ENCODE measurements at places on chromosomes 7 and 10.

DNA sequence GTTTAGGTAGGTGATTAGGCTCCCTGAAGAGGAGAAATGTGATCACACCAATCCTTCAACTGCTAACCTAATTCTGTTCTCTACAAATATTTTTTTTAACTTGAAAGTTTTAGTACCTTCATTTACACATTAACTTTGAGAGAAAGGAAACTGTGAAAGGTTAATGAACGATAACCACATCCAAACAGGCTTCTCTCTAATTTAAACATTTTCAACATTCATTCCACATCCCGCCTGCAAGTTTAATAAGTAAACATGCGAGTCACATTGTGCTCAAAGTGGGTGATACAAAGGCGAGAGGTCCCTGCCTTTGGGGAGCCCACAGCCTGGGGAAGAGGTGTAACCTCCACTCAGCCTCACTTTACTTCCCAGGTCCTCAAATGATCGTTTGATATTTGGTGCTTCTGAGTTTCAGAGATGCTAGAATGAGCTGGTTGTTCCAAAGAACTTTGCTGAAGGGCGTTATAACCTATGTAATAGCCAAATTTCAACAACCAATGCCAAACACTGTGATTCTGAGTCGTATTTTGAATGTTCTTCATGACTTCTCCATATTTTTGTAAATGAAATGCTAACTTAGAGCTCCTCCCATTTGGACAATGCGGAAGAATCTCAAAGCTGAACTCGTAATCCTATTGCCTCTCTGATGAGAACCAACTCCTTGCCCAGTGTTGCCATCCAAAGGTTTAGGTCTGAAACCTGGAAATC, 47.5 kb downstream of the DENND2A start:
- DNase-seq: no peak

DNA sequence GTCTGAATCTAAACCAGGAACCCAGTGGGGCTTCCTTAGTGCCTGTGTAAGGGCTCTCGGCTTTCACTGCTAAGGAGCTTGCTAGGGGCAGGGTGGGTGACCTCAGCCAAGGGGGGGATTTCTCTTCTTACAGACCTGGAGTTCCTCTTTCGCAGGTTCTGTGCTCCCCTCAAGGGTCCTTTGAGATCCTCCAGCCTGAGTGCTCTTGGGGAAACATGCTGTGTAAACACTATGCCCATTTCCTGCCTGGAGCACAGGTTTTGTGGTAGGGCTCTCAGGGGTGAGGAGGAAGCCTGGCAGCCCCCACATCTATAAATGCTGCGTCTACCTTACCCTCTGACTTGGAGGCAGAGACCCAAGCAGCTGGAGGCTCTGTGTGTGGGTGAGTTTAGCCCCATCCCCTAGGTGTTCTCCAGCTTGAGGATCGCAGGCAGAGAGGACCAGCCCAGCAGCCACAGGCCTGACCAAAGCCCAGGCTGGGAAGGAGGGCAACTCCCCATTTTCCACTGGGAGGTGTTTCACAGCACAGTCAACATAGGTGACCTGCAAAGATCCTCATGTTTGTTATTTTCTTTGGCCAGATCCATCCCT, at the start of gene SFTPA1:
Gene SFTPA1, plus strand, starts transcription at position 339 of the 591 bp plus-strand sequence. CDS start 887 bp downstream, outside the sequence.
- no peak for DNase-seq

DNA sequence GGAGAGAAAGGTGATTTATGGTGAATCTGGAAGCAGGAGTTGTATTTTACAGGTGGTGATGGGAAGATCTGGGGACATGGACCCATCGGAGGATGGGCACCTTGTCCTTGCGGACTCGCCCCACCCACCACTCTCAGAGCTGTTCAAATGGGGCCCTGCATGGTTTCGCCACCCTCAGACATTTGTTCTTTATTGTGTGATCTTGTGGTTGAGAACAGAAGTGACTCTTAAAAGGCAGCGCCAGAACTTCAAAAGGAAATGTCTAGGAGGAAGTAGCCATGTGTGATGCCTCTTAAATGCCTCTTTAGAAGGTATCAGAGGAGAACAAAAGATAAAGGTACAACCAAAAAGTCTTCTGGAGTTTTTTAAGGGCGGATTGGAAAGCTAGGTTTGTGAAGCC, 205.7 kb downstream of the KIAA1217 start:
- no peak for DNase-seq

DNA sequence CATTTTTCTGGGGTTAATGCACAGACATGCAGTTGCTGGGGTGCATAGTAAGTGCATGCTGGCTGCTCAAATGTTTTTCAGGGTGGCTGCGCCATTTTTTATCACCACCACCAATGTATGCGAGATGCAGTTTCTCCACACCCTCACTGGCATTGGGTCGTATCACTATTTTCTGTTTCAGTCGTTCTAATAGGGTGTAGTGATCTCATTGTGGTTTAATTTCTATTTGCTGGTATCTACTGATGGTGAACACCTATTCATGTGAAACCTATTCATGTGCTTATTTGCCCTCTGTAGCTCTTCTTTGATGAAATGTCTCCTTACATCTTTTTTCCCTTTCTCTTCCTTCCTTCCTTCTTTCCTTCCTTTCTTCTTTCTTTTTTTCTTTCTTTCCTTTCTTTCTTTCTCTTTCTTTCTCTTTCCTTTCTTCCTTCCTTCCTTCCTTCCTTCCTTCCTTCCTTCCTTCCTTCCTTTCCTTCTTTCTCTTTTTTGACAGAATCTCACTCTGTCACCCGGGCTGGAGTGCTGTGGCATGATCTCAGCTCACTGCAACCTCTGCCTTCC, 84.3 kb downstream of the ELFN1 start:
- no peak for DNase-seq

DNA sequence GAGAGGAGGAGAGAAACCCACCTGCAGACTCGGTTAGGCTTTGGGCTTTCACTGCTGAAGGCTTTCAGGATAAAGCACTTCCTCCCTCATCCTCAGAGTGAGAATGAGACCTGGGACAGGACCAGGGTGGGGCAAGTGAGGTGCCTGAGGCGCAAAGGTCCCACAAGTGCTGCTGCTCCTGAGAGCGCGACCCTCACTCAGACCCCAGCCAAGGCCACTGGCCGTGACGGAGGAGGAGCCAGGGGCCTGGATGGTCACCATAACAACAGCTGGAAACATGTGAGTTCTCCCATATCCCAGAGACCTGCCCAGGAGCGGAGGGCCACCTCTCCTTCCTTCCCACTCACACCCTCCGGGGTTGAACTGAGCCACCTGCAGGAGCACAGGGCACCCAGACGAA, 46.9 kb upstream of the MKRN1 start:
- no peak for DNase-seq

GRCh38 chr10:99583687-99584086, 36.6 kb downstream of the SLC25A28 start:
- DNase-seq: no peak

Data from NCI-H187 (cell line).